ENCODE measurements at places on chromosomes 1 and 21. TPM values are rescaled to one million over a fixed set of nuclear protein-coding genes. Genes with fewer than 3 reads are reported as not detected.
A peak's percentile ranks its signal among the peaks of the same experiment; 100 is the strongest.

IQCC gene
- 5.8 TPM for total RNA-seq

PDZK1 gene
- 0.28 TPM for total RNA-seq

DNA sequence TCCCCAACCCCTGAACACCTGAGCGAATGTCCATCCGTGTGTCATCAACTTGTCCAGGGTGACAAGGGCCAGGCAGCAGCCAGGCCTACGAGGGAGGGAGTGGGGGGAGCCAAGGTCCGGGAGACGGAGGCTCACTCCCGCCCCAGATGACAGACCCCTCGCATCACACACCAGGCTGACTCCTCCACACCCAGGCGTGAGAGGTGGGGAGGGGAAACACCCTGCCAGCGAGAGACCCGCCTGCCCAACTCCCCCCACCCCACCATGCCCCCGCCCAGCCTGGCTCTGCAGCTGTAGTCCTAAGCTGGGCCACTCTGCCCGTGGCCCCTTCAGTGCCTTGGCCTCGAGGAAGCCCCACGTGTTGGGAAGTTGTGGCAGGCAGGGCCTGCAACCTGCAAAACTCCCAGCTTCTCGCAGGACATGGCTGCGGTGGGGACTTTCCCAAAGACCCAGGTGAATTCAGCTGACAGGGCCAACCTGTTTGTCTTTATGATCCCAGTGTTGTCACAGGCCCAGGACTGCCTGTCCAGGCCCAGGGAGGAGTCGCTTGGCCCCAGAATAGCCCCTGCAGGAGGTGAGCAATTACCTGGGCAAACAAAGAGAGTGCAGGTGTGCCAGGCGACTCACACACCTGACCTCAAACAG is 62.9 kb downstream of the RIPK4 start:
- DNase-seq: no peak

GRCh38 chr1:86430376-86430775 is 6.4 kb downstream of the CLCA2 start:
- DNase-seq: no peak

DNA sequence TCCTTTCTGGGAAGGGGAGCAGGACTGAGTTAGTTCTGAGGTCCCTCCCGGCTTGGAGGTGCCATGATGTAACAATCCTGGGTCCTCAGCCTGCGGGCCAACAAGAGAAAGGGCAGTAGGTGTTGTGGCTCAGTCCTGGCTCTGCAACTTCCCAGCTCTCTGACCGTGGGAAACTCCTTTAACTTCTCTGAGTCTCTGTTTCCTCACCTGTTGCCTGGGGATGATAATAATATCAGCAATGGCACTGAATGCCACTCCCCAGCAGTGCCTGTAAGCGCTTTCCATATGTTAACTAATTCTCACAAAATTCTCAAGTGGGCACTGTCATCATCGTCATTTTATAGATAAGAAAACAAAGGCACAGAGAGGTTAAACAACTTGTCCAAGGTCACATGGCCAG is 2.3 kb downstream of the PADI3 start:
- no peak for DNase-seq

DNA sequence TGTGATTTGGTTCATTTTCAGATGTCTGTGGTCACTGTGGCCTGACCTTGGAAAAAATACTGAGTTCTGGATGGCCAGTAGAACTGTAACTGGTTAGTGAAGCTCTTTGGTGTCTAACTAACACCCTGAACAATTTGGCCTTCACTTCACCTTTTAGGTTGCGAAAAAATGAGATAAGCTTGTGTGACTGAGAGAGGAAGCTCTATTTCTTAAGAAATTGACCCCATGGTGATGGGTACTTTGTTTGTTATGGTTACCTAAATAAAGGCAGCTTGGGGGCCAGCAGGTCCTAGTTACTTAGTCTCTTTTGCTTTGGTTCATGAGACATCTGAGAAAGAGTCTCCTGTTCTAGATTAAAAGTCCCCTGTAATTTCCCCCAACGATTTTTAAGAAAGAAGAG is 181.6 kb downstream of the ZNF326 start:
- DNase-seq: no peak

DNA sequence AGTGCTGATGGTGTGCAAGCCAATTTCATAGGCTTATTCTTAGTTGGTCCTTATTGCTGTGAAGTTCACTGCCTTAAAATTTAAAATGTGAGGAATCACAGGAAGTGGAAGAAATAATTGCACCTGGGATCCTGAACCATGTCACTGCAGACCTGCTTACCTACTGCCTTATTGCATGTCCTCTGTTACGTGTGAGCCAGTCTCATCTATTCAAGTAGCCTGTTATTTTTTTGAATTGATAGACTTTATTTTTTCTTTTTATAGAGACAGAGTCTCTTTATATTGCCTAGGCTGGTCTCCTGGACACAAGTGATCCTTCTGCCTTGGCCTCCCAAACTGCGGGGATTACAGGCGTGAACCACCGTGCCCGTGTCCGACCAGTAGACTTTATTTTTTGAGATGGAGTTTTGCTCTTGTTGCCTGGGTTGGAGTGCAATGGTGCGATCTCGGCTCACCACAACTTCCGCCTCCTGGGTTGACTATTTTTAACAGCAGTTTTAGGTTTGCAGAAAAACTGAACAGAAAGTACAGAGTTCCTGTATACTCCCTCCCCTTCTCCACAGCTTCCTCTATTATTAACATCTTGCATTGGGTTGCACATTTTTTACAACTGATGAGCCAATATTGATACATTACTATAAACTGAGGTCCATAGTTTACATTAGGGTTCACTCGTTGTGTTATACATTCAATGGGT is 14.0 kb upstream of the DISC1 start:
- no peak for DNase-seq

- DNase-seq: peak; percentile 73
Observed at GRCh38 chr1:159211331-159212136, 6.9 kb downstream of the ACKR1 start.

GRCh38 chr1:54376430-54377039 is 29.7 kb downstream of the SSBP3 start:
- no peak for DNase-seq

- DNase-seq: no peak
Observed at GRCh38 chr1:203263496-203263895, 34.0 kb upstream of the CHIT1 start.

- DNase-seq: peak; percentile 66
Observed at GRCh38 chr1:243738020-243738419, 112.0 kb downstream of the AKT3 start.

- DNase-seq: no peak
Observed at GRCh38 chr21:18151046-18151445, 93.6 kb upstream of the CHODL start.

- no peak for DNase-seq
Observed at GRCh38 chr1:61183471-61184039, 101.2 kb downstream of the NFIA start.

DNA sequence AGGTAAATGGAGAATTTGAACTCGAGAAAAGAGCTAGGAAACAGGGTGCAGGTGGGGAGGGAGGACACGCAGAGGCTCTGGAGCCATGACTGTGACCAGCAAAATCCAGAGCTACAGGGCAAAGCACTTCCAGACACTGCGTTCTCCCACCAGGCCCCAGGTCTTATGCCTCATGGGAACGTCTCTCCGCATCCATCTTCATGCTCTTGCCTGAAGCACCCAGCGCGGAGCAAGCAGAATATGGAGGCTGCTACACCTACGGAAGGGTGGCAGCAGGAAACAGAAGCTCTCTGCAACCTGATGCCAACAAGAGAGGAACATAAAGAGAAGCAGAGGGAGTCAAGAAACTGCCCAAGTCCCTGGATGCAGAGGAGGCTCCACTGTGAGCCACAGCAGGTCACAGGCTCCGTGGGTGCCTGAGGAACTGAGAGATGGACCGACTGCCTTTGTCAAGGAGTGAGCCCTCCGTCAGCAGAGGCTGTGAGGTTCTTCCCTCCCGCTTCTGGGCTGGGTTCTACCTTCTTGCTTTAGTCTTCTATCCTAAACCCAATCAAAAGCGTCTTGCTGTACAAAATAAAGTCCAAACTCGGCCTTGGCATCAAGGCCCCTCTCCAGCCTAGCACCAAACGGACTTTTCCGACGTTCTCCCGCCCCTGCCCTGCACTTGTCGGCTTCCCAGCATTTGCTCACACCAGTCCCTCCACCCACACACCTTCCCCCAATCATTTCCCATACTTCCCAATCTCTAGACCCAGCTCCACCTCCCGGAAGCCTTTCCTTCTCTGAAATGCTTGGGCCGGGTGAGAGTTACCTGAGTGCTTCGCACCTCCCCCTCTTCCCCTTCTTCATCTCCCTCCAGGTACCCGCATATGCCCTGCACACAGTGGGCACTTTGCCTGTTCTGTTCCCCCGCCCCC is 930 bp downstream of the DHCR24 start:
- peak; percentile 31 for DNase-seq
